ENCODE measurements at places on chromosomes 2 and 18.

- no peak for DNase-seq
These were observed 48.8 kb upstream of the AGPS start for GRCh38 chr2:177343773-177344172.

- DNase-seq, result no peak
These were observed 194.9 kb upstream of the HAAO start for GRCh38 chr2:42987112-42987922.

DNA sequence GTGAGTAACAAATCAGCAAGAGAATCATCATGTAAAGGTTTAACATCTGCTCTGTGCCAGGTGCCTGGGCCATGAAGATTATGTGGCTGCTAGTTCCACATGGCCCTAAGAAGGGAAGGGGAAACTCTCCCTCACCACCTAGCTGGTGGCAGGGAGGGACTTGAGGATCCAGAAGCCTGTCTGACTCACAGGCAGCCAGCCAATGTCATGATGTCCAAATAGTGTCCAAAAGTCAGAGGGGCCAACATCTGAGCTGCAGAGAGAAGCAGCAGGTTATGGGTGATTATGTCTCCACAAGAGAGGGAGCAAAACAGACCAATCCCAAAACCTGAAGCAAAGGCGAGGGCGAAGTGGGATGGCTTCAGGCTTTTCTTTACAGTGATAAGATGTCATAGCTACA, 61.9 kb upstream of the SPP2 start:
- no peak for DNase-seq

DNA sequence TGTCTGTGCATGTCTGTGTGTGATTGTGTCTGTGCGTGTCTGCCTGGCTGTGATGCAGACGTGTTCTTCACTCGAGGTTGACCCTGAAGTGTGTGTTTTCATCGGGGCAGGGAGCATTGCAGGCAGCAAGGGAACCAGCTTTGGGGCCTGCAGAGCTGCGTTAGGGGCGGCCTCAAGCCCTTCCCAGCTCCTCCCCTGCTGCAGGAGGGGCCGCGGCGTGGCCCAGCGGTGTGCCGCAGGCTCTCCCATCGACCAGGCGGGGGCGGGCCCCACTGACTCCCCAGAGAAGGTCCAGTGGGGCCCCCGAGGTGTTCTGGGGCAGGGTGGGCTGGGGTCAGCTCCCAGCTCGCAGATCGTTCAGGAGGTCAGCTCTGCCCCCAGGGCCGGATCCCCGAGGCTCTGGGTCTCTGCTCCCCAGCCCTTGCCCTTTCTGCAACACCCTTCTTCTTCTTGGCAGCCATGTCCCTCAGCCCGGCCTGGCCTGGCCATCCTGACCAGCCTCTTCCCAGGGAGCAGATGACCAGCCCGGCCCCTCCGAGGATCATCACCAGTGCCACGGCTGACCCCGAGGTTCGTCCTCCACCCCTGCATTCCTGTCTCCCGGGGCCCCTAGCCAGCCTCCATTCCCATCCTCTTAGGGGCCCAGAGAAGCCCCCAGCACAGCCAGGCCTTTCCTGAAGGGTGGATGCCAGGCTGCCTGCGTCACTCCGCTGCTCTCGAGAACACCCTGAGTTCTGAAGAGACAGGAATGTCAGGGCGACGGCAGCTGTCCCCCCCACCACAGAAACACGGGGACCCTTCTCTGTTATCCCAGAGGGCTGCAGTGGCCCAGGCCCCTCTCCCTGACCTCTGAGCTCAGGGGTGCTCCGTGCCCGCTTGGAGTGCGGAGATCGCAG, 11.1 kb upstream of the KLHL30 start:
- DNase-seq, result no peak

DNA sequence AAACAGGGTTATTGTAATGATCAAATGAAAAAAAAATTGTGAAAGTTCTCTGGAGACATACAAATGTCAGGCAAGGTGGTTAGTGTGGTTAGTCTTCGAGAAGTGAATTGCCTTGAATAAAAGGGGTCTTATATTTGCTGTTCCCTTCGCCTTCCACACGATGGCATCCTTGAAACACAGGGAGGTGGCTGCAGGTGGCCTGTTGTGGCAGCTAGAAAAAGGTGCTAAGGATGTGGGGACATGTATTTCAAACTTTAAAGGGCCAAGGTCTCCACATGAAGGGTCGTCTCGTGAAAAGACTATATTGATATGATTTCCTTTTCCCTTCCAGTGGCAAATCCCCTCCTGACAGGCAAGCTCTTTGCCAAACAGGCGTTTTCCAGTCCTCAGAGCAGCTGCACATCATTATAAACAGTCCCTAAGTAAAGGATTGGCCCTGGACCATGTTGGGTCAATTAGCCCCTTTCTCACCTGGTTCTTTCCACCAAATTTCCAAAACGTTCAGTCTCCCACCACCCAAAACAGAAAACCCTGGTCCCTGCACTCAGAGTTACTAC, 68.5 kb downstream of the COPS8 start:
- DNase-seq, result peak; percentile 55

GRCh38 chr2:185807351-185807750, 68.7 kb downstream of the FSIP2 start:
- no peak for DNase-seq

GRCh38 chr2:219615894-219616293, 11.5 kb upstream of the SLC4A3 start:
- no peak for DNase-seq

- DNase-seq, result no peak
These were observed 110.9 kb upstream of the DNAJC10 start for GRCh38 chr2:182605166-182605565.

DNA sequence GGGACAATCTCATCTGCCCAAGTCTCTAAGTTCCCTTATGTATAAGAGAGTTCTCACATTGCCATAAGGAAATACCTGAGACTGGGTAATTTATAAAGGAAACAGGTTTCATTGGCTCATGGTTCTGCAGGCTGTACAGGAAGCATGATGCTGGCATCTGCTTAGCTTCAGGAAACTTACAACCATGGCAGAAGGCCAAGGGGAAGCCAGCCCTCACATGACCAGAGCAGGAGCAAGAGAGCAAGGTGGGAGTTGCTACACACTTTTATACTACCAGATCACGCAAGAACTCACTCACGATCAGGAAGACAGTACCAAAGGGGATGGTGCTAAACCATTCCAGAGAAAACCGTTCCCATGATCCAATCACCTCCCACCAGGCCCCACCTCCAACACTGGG, 73.9 kb downstream of the PRKRA start:
- DNase-seq, result no peak

GRCh38 chr2:218186355-218186766, 19.6 kb upstream of the CXCR1 start:
- peak; percentile 82 for DNase-seq

- no peak for DNase-seq
These were observed 47.0 kb upstream of the PPP1CB start for GRCh38 chr2:28704621-28705020.

- no peak for DNase-seq
These were observed 186.7 kb downstream of the INSIG2 start for GRCh38 chr2:118274841-118275510.

DNA sequence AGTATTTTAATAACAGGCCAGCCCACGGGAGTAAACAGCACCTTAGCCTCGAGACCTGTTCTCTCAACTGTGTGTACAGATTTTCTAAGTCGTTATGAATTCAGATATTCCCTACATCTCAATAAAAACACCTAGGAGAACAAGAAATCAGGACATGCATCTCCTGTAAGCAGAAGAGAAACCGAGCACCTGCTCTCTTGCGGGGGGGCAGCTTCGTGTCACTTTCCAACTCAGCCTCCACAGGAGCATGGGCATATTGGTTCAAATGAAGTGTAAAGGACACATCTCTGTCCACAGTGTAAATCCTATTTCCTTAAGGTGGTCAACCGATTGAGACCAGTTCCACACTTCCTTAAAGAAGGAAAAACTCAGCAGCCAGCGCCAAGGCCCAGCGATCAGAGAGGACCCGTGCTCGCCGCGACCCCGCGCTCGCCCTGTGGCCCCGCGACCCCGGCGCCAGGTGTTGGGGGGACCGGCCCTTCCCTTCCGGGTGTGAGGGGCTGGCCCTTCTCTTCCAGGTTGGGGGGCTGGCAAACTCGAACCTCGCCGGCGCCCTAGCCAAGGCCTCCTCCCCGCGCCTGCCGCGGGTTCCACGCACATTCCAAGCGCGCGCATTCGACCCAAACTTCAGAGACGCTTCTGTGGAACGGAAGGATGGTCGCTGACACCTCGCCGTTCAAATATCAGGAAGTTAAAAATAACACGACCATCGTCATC, 652 bp downstream of the SH3YL1 start:
- DNase-seq, result no peak

GRCh38 chr2:51953931-51954330, 922.0 kb upstream of the NRXN1 start:
- DNase-seq, result no peak

GRCh38 chr2:238235331-238235732, 4.5 kb downstream of the HES6 start:
- DNase-seq, result no peak

DNA sequence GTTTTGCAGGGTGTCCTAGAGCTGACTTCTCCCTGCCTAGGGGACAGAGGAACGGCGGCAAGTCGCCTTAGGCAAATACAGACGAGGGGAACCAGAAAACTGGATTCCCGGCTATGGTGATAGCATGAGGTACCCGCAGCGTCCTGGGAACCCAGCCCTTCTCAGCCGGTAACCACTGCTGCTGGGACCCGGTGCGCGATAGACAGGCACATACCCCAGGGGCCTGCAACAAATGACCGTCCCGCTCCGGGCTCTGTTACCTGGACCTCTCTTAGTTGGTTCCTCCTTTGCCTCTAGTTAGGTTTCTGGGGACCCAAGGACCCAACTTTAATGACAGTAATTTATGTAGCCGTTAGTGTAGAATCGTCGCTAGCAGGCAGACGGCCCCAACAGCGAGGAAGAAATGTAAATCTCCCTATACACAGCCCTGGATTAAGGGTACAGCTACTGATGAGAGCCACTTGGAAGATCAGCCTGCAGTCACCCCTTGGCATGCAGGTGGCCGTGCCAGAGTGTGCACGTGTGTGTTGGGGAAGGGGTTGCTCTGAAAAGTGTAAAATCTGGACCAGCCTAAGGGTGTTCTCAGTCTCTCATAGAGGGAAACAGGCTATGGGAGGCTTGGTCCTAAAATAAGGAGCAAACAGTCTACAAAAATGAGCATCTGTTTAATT, 819 bp upstream of the SERPINE2 start:
- no peak for DNase-seq

DNA sequence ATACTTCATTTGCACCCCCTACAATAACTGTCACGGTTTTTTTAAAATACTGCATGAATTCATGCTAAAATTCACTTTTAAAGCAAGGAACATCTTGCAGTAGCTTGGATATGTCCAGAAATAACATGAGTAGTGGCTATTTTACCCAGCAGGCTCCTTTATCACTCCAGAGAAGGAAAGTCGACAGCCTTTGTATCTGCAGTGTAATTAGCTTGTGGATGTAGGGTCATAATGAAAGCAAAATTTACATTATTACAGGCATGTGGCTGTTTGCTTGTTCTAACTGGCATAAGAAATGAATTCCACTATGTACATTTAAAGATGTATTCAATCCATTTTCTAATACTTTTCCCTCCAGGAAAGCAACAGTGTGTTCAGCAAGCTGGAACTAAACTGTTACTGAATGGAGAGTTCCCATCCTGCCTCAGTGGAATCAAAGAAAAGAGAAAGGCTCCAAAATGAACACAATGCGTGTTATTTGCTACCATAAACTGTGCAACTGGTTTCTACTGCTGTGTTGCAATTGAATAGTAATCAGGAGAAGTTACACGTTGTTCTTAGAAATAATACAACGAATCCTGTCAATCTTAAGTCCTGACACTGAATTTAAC, 321.2 kb upstream of the VRK2 start:
- DNase-seq, result no peak

DNA sequence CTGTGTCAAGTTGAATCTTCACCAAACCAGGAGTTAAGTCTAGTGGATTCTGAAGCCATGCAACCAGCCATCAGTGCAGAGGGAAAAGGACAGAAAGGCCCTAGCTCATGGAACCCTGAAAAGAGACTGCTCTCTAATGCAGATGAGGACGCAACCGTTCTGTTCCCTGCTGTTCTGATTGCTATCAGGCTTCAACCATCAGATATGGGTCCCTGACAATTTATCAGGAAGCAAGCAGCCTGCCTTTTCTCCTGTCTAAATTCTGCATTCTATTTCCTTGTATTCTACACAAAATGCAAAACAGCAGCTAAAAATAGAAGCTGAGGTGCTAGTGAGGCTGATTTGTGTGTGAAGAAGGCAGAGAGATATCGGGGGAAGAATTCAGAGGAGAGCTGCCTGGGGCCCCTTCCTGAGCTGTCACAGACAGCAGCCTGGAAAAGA, 68.4 kb upstream of the RTN4 start:
- DNase-seq, result no peak

DNA sequence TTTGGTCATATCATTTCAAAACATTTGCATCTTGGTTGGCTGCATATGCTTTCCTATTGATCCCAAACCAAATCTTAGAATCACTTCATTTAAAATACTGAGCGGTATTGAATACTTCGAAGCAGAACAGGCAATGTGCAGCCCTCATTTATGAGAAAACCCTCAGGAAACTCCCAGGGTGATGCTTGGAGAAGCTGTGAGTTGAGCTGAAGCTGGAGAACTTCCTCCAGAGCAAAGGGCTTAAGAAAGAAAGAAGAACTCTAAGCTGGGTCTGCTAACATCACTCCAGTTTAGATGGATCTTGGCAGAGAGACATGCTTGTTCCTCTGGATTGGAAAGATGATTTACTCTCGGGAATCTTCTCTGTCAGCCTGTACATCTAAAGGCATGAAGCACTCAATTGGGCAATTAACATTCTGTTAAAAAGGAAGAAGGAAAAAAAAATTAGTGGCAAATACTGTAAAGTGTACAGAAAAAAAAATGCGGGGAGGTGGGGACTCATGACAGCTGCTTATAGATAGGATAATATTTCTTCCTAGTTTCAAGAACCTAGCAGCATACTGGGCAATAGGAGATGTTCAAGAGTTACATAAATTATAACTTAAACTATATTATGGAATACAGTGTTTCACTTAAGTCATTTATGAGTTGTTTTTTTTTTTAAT, 49.5 kb downstream of the ATIC start:
- no peak for DNase-seq

GRCh38 chr2:79292958-79293315, 133.4 kb upstream of the REG3A start:
- DNase-seq, result no peak

DNA sequence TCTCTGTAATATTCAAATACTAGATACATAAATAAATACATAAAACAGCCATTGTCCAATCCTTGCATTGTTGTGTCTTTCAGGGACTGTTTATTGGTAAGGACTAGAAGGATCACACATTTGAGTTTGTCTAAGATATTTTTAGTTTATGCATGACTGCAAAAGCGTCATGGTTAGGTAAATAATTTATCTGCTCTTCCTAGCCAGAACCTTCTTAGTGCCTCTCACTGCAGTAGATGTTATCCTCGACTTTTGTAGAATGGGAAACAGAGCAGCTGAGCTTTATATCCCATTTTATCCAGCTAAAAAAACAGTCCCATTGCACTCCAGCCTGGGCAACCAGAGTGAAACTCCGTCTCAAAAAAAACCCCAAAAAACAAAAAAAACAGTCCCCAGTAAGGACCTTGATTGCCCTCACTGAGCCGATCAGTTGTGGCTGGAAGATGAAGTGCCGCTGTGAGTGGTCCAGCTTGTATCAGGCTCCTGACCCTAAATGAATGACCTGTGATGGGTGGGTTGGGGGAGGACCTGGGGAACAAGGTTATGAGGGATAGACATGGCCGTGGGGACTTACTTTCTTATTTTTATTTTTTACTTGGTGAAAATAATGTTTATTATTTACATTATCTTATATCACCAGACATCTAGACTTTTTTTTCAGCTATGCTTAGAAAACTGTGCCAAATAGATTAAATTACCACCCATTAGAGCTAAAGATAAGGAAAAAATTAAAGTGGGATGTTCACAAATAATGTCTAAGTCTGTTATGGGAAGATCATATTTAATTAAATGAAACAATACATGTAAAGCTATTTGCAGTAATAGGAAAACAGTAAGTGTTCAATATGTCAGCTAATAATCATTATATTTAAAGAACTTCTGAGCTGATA, 10.9 kb upstream of the ADAM23 start:
- no peak for DNase-seq

Measured in CD4-positive, alpha-beta T cell treated with Interleukin-2 at 100 ng/mL for 4 hours (primary cell).